ENCODE measurements at places on chromosomes 12 and 14.

DNA sequence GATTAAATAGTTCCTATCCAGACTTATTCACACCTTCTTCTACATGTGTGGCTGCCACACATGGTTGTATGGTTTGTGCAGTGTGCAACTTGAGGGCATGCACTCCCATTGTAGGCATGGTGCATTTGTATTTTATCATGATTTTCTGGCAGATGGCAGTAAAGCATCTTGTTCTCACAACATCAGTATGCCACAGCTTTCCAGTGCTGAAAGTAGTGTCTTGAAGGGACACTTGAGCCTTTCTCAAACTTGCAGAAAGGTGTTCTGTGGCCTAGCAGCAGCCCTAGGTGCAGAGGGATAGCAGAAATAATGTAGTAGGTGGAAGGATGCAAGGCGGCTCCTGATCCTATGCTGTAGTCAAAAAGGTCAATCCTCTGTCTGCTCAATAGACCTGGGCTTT lies 72.9 kb downstream of the LMNTD1 start:
- no peak for DNase-seq

GRCh38 chr14:55874785-55875184 lies 243.4 kb upstream of the PELI2 start:
- DNase-seq = no peak

DNA sequence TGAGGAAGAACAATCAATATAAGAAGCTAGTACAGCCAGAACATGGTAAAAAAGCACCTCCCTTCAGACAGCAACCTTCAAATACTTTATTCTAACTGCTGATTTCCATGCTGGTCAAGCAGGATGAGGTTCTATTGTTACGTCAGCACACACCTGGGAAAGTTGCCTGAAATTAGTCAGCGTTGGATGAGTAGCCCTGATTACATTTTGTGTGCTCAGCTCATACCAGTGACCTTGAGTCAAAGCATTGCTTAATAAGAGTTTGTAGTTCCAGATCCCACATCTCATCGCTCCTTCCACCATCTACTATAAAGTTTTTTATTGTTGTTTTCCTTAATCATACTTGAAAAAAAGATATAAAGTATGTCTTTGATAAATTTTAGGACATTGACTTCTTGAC lies 361.5 kb downstream of the EGLN3 start:
- DNase-seq = no peak

- no peak for DNase-seq
Observed at GRCh38 chr12:78189656-78190055, 359.0 kb downstream of the NAV3 start.

GRCh38 chr12:19398376-19399363 lies 40.6 kb upstream of the AEBP2 start:
- DNase-seq = no peak

DNA sequence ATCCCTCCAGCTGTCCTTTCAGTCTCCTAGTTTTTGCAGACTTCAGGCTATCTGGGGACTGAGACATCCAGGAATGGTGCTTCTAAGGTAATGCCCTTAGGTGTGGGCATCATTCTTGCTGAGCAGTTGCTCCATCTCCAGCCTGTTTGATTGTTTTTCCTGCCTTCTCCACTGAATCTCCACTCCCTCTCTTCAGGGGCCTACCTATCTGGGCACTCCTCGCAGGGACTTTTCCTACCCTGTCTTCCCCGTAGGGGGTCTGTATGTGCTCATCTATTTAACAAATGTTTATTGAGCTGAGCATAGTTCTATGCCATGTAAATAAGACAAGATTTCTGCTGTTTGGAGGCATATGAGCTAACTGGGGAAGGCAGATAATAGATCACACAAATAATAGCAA lies 2.5 kb downstream of the FITM1 start:
- DNase-seq = no peak

GRCh38 chr12:51244269-51244668 lies 5.6 kb downstream of the DAZAP2 start:
- DNase-seq = no peak

GRCh38 chr12:84994426-84994825 lies 41.7 kb downstream of the TSPAN19 start:
- no peak for DNase-seq

- DNase-seq = no peak
Observed at GRCh38 chr14:84129941-84130340, 1400.0 kb upstream of the FLRT2 start.

- DNase-seq = peak; percentile 94
Observed at GRCh38 chr14:93184391-93185348, at the start of the genes LYSET and MOAP1. TSS of gene LYSET (plus strand) at chr14:93185317. CDS start at chr14:93185406, 89 bp downstream. TSS of gene MOAP1 (minus strand) at chr14:93184897. CDS start at chr14:93184242, 655 bp downstream.

DNA sequence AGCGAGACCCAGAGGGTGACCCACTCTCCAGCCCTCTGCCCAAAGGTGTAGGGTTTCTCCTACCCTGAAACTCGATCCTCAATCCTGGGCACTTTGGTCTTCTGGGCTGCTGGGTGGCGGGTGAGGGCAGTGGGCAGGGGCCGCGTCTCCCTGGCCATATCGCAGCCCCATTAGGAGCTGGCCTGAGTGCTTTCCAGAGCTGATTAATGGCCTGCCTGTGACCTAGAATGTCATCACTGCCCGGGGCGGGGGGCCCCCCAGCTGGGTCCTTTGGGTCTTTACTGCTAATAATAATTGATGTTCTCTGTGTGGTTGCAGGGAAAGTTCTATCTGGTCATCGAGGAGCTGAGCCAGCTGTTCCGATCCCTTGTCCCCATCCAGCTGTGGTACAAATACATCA lies 47.8 kb downstream of the HRK start:
- DNase-seq = no peak

GRCh38 chr12:118327391-118327790 lies 45.3 kb downstream of the TAOK3 start:
- DNase-seq = no peak

DNA sequence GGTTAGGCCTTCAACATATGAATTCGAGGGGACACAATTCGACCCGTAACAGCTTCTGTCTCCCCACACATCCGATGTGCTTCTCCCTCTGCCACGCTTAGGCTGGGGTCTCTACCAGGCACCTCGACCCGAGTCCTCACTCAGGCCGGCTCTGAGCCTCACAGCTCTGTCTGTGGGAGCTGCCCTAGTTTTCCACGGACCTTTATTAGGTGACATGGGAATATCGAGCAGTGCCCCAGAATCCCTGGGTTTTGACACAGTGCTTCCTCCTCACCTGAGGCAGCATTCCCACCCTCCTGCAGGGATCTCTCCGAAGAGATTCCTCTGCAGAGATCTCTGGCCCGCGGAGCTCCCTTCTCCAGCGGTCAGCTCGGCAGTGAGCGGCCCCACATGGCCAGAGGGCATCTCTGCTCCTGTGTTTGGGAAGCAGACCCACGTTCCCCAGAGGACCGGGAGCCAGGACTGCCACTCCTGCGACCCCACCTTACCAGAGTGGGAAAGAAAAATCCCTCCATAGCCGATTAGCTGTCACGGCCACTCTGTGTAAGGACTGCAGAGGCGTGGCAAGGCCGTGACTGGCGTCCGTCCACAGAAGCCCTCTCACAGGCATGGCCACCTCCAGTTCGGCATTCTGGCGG lies 21.2 kb downstream of the ZBTB42 start:
- DNase-seq = no peak

DNA sequence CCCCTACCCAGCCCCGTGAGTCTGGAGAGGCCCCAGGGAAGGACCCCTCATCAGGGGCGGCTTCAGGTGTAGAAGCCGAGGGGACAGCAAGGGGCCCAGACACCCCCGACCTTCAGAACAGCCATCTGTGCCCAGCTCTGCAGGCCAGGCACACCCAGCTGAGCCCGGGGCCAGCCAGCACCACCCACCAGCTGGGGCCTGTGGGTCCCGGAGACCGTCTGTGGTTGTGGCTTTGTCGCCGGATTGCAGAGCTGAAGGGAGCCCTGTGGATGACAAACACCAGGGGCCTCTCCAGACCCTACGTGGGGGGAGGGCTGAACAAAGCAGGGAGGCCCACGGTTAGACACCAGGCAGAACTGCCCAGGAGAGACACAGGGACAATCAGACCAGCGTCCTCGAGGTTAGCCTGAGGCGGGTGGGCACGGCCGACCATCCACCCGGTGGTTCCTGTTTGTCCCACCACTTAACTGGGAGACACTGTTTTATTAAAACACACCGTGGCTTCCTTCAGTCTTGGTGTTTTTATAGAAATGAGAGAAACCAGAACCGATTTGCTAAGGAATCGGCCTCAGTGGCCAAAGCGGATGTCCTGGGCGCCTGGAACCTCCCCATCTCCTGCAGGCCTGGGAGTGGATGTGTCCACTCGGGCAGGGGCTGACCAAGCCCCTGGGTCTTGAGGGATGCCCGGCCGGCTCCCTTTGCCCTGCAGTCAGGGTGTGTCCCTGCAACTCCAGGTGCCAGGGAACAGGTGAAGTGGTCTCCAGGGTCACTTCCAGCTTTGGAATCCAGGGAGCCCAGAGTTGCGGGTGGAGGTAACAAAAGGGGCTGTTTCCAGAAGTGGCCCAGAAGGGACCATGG lies 10.0 kb downstream of the C14orf180 start:
- DNase-seq = no peak

DNA sequence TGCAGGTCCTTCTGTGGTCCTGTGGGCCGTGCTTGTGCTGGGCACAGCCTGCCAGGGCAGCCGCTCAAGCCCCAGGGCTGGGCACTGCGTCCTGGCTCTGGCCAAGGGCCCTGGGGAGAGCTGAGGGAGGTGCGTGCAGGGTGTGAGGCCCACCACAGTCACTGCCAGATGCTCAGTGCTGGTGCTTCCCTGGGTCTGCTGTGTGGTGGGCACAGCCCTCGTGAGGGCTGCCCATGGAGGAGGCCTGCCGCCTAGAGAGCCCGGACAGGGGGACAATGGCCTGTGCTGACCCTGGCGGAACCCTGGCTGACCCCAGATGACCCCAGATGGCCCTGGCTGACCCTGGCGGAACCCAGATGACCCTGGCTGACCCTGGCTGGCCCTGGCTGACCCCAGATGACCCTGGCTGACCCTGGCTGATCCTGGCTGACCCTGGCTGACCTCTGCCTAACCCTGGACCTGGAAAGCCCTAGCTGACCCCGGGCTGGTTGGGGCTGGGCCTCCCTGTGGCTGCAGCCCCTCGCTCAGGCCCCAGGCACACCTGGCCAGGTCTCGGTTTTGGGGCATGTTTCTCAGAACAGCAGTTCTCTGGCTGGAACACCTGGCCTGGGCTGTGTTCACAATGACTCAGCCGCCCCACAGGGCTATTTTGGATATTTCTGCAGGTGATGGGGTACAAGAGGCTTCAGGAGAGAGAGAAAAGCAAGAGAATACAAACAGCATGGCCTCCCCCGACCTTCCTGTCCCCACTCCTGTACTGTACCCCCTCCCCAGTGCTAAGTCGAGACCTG lies 55.4 kb downstream of the TMEM121 start:
- no peak for DNase-seq

DNA sequence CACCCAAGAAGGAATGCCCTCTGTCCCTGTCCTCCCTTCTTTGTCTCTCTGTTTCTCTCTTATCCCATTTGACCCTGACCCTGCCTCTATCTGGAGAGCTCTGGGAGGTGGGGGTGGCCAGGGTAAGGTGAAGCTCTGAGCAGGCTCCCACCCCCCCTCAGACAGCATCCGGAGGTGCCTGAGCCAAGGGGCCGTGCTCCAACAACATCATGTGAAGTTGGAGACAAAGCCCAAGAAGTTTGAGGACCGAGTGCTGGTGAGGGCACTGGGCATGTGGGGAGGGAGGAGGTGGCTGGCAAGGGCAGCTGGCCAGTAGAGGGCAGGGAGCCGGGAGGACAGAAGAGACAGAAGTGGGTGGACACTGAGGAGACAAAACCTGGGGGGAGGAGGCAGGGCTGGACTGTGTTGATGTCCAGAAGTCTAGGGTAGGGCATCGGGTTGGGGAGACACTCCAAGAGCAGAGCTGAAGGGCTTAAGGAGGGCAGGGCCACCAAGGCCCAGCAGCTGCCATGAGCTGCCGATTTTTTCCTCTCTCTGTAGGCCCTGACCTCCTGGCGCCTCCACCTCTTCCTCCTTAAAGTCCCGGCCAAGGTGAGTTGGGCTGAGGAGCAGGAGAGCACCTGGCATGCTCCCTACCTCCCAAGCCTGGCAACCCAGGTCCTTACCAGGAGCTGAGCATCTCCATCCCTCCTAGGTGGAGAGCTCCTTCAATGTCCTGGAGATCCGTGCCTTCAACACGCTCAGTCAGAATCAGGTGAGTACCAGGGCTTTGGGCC lies 1.9 kb downstream of the CARMIL3 start:
- DNase-seq = no peak

- DNase-seq = no peak
Observed at GRCh38 chr14:70698288-70698687, 56.6 kb downstream of the TTC9 start.

DNA sequence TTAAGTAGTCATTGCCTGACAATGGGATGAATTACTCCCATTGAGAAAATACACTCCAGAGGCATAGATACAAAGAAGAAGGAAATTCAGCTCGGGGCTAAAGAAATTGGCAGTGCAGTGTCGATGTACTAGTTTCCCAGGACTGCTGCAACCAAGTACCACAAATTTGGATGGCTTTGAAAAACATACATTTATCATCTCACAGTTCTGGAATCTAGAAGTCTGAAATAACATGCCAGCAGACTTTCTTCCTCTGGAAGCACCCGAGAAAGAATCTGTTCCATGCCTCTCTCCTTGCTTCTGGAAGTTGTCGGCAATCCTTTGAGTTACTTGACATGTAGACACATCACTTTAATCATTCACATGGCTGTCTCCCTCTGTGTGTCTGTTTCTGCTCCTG lies 101.9 kb downstream of the TMTC3 start:
- DNase-seq = no peak

DNA sequence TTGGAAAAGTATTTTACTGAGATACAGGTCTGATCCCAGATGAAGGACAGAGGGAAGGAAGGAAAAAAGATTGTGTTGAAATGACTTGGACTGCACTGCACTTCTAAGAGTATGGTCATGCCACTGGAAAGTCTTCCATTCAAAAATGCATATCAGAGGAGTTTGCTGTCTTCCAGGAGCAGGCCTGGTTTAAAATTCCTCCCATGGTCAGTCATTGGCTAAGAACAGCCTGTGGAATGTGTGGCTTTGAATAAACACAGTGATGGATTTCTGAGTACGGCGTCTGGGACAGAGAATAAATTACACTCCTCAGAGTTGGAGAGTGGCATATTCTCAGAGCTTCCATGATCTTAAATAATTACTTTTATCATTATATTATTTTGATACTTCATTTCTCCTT lies 245.8 kb upstream of the PDZRN4 start:
- DNase-seq = no peak

DNA sequence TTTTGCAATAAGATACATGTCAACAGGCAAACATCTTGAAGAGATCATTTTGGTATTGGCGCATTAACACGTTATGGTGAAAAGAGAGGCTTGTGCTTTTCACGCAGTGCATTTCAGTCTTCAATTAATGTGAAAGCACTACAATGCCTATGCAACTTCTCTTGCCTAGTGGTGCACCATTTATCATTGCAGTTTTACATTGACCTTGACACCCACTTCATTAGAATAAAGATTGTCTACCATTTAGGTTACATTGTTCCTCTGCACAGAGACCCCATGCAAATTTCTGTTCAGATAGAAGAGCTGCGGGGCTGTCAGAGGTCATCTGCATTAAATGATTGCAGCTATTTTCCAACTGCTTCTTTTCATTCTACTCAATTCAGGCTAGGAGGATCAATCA lies 212.2 kb upstream of the NPAS3 start:
- no peak for DNase-seq

All from activated CD4-positive, alpha-beta memory T cell treated with anti-CD3 and anti-CD28 coated beads, Interleukin-2, amount 10 ng/mL, durations not matched to agents 7 days and 5 days (primary cell).